Thoracic aorta (tissue), 2 donors: ENCODE measurements at places on chromosomes 13 and 19.

DNA sequence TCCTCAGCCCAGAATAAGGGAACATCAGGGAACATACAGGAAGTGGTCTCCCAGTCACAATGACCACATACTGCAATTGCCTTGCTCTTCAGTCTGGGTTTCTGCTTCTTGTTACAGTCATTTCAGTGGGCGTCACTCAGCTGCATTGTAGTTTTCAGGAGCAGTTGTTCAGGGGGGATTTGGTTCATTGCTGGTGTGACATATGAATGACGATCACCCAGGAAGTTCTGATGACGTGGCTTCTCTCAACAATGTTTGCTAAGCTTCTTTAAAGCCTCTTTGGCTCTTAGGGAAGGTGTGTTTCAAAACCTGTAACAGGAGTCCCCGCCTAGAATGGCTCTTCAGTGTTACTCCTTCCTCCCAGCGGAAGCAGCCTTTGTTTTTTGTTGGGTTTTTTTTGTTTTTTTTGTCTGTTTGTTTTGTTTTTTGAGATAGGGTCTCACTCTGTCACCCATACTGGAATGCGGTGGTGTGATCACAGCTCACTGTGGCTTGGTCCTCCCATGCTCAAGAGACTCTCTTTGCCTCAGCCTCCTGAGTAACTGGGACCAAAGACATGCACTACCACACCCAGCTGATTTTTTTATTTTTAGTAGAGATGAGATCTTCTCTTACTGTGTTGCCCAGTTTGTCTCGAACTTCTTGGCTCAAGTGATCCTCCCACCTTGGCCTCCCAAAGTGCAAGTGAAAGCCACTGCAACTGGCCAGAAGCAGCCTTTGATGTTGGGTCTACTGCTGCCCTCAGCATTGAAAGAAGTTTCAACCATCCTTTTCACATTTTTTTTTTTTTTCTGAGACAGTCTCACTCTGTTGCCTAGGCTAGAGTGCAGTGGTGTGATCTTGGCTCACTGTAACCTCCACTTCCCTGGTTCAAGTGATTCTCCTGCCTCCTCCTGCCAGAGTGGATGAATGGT is 1.4 kb upstream of the SCEL start:
- no peak for DNase-seq
- no peaks in the 10 kb centered on the region for H3K36me3 ChIP-seq
- H3K4me3 ChIP-seq, result no peak overlapping the region
- H3K27me3 ChIP-seq, result no peaks in the 10 kb centered on the region
- H3K4me1 ChIP-seq, result no peaks in the 10 kb centered on the region

DNA sequence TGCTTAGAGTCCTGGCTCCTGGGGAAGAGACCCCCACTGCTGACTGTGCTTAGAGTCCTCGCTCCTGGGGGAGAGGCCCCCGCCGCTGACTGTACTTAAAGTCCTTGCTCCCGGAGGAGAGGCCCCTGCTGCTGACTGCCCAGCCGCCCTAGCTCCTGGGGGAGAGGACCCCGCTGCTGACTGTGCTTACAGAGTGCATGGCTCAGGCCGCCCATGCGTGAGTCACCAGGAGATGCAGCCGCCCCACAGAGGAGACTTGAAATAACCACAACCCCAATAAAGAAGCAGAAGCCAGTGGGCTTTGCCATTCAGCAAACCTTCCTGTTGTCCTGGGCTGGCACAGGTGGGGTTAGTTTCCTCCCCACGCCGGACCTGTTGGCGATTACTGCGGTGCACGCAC is 79.2 kb upstream of the C13orf46 start:
- peaks cover 16% of the 10 kb centered on the region for H3K4me1 ChIP-seq
- H3K36me3 ChIP-seq, result peaks cover 9% of the 10 kb centered on the region
- H3K4me3 ChIP-seq, result no peak overlapping the region

GRCh38 chr13:77480066-77480465 is 55.4 kb upstream of the SCEL start:
- H3K27me3 ChIP-seq, result no peaks in the 10 kb centered on the region
- H3K4me3 ChIP-seq, result no peak overlapping the region
- no peak for DNase-seq
- no peaks in the 10 kb centered on the region for H3K4me1 ChIP-seq

- no peak overlapping the region for H3K4me3 ChIP-seq
- DNase-seq, result no peak
- no peaks in the 10 kb centered on the region for H3K36me3 ChIP-seq
Measured at GRCh38 chr13:74770361-74770760, 636.2 kb upstream of the KLF12 start.

DNA sequence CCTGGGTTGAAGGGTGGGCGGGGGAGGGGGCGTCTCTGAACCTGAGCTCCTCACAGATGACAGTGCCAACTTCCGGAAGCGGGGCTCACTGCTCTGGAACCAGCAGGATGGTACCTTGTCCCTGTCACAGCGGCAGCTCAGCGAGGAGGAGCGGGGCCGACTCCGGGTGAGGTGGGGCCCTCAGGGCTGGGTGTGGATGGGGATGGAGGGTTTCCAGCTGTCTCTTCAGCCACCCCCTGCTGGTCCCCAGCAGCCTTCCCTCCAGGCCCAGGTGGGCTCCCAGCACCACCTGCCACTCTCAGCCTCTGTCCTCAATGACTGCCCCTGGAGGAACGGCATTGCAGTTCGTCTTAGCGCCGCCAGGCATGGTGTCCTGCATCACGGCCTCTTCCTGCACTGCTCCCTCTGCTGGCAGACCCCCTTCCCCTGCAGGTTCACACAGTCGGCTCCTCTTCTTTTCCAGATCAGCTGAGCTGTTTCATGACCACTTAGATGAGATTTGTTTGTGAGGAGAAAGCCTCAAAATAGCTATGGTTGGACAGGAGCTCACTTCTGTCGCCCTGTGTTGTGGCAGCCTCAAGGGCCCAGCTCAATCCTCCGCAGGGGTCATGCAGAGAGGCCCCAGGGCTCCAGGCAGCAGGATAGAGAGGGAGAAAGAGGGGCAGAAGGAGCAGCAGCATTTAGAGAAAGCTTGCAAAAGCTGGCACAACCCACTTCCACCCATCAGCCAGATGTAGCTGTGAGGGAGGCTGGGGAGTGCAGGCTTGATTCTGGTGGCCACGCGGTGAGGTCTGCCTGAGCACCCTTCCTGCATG is 2.5 kb upstream of the GARIN5A start:
- H3K27ac ChIP-seq, result no peak overlapping the region
- peaks cover 38% of the 10 kb centered on the region for H3K36me3 ChIP-seq
- no peaks in the 10 kb centered on the region for H3K27me3 ChIP-seq
- no peak for DNase-seq

DNA sequence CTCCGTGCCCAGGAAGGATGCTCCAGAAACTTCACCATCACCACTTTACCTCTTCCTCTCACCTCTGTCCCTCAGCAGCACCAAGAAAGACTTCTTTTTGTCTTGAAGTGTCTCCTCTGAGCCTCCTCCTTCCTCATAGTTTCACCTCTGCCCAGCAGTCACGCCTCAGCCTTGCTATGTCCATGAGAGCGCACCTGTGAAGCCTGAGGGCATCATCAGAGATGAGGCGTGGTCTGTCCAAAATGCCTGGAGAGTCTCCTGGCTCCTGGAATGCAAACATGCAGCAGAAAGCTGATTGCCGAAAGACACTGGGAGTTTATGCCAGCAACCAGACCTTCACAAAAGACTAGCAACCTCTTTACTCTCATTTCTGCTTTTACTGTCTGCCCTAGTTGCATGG is 336.6 kb downstream of the TEX29 start:
- no peaks in the 10 kb centered on the region for H3K36me3 ChIP-seq
- H3K4me3 ChIP-seq, result no peak overlapping the region
- no peak for DNase-seq
- H3K27me3 ChIP-seq, result no peaks in the 10 kb centered on the region
- no peaks in the 10 kb centered on the region for H3K4me1 ChIP-seq
- no peak overlapping the region for H3K27ac ChIP-seq
